ENCODE measurements at places on chromosomes 12 and 14. TPM values are rescaled to one million over a fixed set of nuclear protein-coding genes. Genes with fewer than 3 reads are reported as not detected.
A peak's percentile ranks its signal among the peaks of the same experiment; 100 is the strongest.

The SGPP1 gene
- polyA plus RNA-seq = 8.1 TPM

- H3K27ac ChIP-seq = peak overlapping the region; percentile 64
- H3K27me3 ChIP-seq = no peaks in the 10 kb centered on the region
- H3K4me3 ChIP-seq = peak overlapping the region; percentile 41
- H3K4me1 ChIP-seq = no peaks in the 10 kb centered on the region
- DNase-seq = peak; percentile 95
- no peaks in the 10 kb centered on the region for H3K36me3 ChIP-seq
These were observed 1101.2 kb upstream of the TMEM132C start for GRCh38 chr12:127165567-127166392.

DNA sequence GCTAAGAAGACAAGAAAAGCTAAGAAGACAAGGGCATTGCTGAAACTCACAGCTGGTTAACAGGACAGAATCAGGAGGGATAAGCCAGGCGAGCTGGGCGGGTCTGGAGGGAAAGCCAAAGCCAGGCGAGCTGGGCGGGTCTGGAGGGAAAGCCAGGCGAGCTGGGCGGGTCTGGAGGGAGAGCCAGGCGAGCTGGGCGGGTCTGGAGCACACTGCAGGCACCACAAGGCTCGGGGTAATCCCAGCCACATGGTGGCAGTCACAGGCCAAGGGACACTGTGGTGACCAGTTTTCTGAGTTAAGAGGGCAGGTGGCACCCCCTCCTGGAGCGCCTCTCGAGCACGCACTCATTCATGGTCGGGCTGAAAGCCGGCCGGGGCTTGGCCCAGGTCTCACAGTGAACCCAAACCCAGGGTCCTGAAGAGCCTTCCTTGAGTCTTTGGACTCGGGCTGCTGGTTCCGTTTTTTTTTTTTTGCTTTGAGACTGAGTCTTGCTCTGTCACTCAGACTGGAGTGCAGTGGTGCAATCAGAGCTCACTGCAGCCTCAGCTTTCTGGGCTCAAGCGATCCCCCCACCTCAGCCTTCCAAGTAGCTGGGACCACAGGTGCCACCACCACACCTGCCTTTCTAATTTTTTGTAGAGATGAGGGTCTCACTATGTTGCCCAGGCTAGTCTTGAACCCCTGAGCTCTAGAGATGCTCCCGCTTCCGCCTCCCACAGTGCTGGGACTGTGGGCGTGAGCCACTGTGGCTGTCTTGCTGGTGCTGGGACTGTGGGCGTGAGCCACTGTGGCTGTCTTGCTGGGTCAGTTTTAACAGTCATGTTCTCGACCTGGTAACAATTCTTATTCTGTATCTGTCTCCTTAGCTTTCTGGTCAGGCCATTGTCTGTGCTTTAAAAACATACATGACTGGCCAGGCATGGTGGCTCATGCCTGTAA, 40.2 kb downstream of the HSP90AA1 start:
- H3K4me3 ChIP-seq = no peak overlapping the region
- no peaks in the 10 kb centered on the region for H3K4me1 ChIP-seq
- DNase-seq = peak; percentile 85
- H3K27ac ChIP-seq = no peak overlapping the region
- H3K36me3 ChIP-seq = peaks cover 65% of the 10 kb centered on the region

DNA sequence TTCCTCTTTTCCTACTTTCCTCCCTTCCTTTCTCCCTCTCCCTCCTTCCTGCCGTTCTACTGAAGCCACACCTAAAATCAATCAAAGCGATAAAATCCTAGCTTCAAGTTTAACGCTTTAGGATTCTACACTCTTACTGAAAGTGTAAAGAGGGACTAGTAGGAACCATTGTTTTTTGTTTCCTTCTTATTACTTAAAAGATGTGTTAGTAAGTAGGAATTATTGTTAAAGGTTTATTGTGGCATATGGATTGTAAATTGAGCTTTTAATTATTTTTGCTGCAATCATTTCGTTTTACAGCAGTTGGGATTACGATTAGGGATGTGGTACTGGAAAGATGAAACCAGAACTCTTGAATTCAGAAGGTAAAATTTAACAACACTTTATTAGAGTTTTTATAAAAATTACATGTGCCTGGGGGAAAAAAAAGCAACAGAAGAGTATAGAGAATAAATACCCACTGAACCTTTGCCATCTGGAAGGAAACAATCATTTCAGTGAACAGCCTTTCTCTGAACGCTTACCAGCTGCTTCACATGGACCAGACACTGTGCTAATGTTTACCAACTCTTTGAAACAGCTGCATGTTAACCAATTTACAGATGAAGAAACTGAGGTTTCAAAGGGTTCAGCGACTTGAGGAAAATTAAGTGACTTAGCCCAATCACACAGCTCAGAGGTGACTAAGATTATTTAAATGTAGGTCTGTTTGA, 1.0 kb downstream of the PPP1R36 start:
- no peak for DNase-seq
- H3K36me3 ChIP-seq = no peaks in the 10 kb centered on the region
- H3K4me3 ChIP-seq = no peak overlapping the region
- H3K27me3 ChIP-seq = no peaks in the 10 kb centered on the region

DNA sequence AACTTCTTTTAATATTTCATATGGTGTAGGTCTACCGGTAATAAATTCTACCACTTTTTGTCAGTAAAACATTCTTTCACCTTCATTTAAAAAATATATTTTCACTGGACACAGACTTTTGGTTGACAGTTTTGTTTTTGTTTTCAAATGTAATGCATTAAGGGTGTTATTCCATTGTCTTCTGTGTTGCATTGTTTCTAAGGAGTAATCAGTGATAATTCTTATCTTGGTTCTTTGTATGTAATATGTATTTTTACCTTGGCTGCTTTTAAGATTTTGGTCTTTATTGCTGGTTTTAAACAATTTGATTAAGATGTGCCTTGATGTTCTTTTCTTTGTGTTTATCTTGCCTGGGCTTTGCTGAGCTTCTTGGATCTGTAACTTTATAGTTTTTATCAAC, 4.1 kb downstream of the MAP1LC3B2 start:
- no peaks in the 10 kb centered on the region for H3K4me1 ChIP-seq
- no peak overlapping the region for H3K27ac ChIP-seq
- no peak overlapping the region for H3K4me3 ChIP-seq
- no peaks in the 10 kb centered on the region for H3K27me3 ChIP-seq
- DNase-seq = no peak

The TMEM63C gene
- polyA plus RNA-seq = 0.25 TPM

- DNase-seq = no peak
- peaks cover 38% of the 10 kb centered on the region for H3K4me1 ChIP-seq
- peaks cover 28% of the 10 kb centered on the region for H3K36me3 ChIP-seq
- peak overlapping the region; percentile 97 for H3K27ac ChIP-seq
- H3K4me3 ChIP-seq = peak overlapping the region; percentile 28
These were observed 39.1 kb downstream of the CORO1C start for GRCh38 chr12:108691998-108692808.

The KIF5A gene
- polyA plus RNA-seq = 8.9 TPM

GRCh38 chr12:124179936-124180607, 114.8 kb upstream of the RFLNA start:
- H3K4me1 ChIP-seq = peaks cover 10% of the 10 kb centered on the region
- no peak for DNase-seq
- H3K4me3 ChIP-seq = no peak overlapping the region
- no peaks in the 10 kb centered on the region for H3K36me3 ChIP-seq

DNA sequence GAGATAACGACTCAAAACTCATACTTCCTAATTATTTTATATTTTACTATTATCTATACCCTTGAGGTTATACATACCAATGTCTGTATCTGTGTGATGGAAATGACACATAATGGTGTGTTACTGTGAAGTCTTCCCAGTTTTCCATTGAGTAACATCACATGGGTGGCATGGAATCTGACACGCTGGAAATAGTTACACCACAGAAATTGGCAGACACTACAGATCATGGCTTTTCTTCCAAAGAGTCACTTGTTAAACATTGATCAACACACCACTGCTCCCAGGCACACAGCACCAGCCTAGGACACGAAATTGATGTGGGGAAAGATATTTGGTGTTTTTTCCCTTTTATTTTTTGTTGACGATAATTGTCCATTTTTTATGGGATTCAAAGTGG, 33.0 kb upstream of the VWF start:
- no peak overlapping the region for H3K4me3 ChIP-seq
- H3K36me3 ChIP-seq = no peaks in the 10 kb centered on the region

GRCh38 chr14:28083389-28083788, 683.2 kb upstream of the FOXG1 start:
- H3K4me1 ChIP-seq = no peaks in the 10 kb centered on the region
- H3K27ac ChIP-seq = no peak overlapping the region
- no peak for DNase-seq
- no peak overlapping the region for H3K4me3 ChIP-seq

DNA sequence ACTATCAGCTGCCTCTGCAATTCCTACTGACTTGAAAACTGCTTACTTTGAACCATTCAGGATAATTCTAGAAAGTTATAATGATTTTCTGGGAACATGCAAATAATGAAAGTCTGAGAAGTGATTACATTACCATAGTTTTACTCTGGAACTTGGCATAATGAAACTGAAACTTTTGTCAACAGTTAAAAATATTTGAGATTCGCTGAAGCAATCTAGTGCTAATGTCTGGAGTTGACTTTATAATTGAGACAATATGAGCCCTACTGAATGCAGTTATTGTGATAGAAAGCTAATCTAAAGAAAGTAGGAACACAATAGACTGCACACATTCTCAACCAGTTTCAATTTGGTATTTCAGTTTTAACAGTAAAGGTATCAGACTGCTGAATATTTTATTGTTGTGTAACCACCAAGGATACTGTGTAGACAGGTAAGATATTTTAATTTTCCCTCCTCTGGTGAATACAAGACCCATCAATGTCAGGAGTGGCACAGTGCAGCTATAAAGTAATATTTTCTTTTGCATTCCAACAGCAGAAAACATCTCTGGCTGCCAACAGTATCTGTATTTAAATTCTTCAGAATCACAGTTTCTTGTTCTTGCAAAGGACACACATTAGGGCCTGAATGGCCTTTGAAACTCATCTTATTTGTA, 483.5 kb downstream of the ATP23 start:
- H3K27me3 ChIP-seq = no peaks in the 10 kb centered on the region
- DNase-seq = no peak
- H3K27ac ChIP-seq = peak overlapping the region; percentile 95
- H3K36me3 ChIP-seq = no peaks in the 10 kb centered on the region
- H3K4me1 ChIP-seq = no peaks in the 10 kb centered on the region
- H3K4me3 ChIP-seq = peak overlapping the region; percentile 28

DNA sequence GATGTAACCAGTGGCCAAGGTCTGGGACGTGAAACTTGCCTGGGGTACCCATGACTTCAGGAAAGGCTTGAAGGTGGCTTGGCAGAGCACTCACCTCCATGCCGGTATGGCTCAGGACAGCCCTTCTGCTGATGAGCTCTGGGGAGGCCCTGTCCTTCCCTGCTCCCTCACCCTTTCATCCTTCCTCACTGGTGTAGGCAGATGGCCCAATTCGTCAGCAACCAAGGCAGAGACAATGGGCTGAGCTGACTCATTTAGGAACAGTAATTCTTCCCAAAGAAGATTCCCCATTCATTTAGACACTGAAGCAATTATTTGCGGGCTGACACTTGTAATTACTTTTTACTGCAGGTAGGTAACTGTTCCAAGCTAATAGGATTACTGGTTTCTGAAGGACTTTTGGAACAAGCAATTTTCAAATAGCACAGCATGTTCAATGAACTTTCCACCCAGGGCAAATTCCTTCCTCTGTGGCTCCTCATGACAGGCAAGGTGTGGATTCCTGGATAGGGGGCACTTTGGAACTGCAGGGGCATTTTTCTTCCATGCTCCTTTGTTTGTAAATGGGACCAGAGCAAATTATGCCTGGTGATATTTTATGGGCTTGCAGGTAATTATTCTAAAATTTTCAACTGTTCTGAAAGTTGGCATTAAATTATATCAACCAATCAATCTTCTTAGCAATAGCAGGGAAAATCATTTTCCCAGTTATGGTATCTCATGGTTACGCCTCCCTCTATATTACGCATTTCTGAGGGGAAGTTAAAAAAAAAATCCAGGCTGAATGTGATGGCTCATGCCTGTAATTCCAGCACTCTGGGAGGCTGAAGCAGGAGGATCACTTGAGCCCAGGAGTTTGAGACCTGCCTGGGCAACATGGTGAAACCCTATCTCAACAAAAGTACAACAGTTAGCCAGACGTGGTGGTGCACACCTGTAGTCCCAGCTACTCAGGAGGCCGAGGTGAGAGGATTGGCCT, 24.1 kb upstream of the NRDE2 start:
- DNase-seq = no peak
- no peaks in the 10 kb centered on the region for H3K4me1 ChIP-seq
- H3K4me3 ChIP-seq = no peak overlapping the region
- H3K36me3 ChIP-seq = no peaks in the 10 kb centered on the region
- no peaks in the 10 kb centered on the region for H3K27me3 ChIP-seq
- no peak overlapping the region for H3K27ac ChIP-seq

- no peaks in the 10 kb centered on the region for H3K4me1 ChIP-seq
- no peaks in the 10 kb centered on the region for H3K27me3 ChIP-seq
- no peak overlapping the region for H3K4me3 ChIP-seq
- DNase-seq = no peak
These were observed 51.6 kb downstream of the ATP2B1 start for GRCh38 chr12:89657066-89657465.

DNA sequence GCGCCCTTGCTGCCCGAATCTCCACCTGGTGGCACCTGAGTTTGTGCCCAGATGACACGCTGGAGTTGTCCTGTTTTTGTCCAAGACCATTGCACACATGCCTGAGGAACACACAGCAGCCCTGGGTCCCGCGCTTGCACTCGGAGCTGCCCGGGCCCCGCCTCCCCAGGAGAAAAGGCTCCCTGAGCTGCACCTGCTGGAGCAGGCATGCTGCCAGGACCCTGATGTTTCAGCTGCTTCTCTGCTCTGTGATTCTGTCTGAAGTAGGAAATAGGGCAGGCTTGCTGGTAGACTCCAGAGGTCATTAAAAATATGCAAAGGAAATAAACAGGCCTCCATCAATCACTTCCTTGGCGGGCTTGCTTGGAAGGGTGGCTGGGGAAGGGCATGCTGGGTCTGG, 271.6 kb downstream of the CACNA1C start:
- no peaks in the 10 kb centered on the region for H3K36me3 ChIP-seq
- peaks cover 19% of the 10 kb centered on the region for H3K4me1 ChIP-seq
- no peaks in the 10 kb centered on the region for H3K27me3 ChIP-seq
- H3K27ac ChIP-seq = no peak overlapping the region
- no peak for DNase-seq

DNA sequence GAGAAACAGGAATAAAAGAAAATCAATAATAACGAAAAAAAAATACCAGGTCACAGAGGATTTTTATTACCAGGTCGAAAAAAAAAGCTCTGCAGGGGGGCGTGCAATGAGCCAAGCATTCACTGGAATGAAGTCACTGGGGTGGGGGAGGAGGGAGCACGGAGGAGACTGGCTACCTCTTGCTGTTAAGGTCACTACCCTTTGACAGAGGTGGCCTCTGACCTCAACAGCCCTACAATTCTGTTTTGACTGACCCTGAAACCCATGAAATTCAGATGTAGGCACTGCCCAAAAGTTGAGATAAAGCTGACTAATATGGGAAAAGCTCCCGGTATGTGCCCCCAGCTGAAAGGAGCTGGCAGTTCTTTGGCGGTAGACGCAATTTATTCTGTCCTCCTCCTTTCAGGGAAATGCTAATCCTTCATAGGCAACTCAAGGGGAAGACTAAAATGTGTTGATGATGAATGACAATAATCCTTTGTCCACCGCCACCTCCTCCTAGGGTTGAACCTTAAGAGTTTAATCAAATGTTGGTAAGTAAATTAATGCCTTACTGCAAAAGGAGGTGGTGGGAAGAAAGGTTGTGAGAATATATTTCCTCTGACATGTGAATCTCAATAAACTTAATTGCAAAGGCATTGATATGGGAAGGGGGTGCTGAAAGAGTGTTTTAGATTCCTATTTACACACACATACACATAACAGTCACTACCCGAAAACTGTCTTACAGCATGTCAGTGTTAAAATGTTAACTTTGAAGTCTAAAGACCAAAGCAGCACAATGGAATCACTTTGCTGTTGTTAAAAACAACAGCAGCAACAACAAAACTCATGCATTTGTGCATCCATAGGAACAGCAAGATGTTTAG, 6.3 kb upstream of the RIC8B start:
- H3K27me3 ChIP-seq = no peaks in the 10 kb centered on the region
- no peak overlapping the region for H3K27ac ChIP-seq
- no peaks in the 10 kb centered on the region for H3K36me3 ChIP-seq
- no peak overlapping the region for H3K4me3 ChIP-seq

Measured in SK-N-SH (cell line).